SHP77 treated with DMSO at 0.1 percent for 48 hours (cell line): ENCODE measurements at places on chromosomes 3 and 15.
A peak's percentile ranks its signal among the peaks of the same experiment; 100 is the strongest.

GRCh38 chr3:30578479-30578878 is 27.9 kb upstream of the TGFBR2 start:
- no peak for DNase-seq

- no peak for DNase-seq
Observed at GRCh38 chr3:23619705-23620637, 185.8 kb upstream of the UBE2E1 start.

- peak; percentile 50 for DNase-seq
Observed at GRCh38 chr15:76139368-76140073, 79.7 kb downstream of the TMEM266 start.

DNA sequence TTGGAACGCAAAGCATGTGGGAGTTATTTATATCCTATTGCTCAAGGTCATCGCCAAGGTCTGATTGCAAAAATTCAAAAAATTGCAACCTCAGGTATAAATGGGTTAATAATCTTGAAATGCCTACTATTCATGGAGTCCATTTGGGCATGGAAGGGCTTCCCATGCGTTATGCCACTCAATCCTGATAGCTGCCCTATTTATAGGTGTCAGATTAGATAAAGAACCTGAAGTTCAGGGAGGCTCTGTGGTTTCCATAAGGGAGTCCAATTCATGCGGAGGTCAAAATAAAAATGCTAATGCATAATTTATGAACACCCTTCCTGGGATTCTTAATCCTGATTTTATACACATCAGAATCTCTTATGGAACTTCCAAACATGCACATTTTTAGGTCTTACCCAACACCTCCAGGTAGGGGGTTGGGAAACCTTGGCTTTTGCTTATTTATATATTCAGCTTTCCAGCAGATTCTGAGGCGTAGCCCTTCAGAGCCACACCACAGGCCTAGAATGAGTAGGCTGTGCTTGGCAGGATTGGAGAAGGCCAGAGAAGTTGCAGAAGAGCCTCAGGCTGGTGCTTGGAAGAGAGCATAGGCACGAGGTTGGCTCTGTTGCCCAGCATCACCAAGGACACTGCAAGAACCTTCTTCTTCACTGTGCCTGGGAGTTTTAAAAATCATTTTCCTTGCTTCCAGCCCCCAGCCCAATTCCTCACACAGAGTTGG is 324.4 kb upstream of the CFAP20DC start:
- no peak for DNase-seq

DNA sequence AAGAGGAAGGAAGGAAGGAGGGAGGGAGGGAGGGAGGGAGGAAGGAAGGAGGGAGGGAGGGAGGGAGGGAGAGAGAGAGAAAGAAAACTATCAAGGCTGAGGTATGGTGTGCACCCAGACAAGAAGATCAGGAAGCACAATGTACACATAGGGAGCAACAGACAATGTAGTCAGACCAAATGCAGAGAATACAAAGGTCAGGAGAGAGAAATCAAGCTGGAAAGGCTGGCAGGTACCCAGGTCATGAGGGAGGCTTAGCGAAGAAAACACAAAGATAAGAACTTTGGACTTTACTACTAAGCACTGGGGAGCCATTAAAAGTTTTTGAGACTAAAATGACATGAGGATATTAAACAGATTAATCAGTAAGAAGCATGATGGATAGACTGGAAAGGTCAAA is 176.0 kb upstream of the TMCO5A start:
- no peak for DNase-seq

- peak; percentile 87 for DNase-seq
Observed at GRCh38 chr3:80439490-80439889, 671.7 kb upstream of the ROBO1 start.

GRCh38 chr15:85741662-85742061 is 53.1 kb downstream of the KLHL25 start:
- no peak for DNase-seq
